Endothelial cell of umbilical vein (primary cell): ENCODE measurements at places on chromosomes 3 and 15. TPM values are rescaled to one million over a fixed set of nuclear protein-coding genes. Genes with fewer than 3 reads are reported as not detected.

Gene ROPN1
- polyA plus RNA-seq = not detected in 2 replicates

Gene CYP8B1
- not detected in 2 replicates for polyA plus RNA-seq

DNA sequence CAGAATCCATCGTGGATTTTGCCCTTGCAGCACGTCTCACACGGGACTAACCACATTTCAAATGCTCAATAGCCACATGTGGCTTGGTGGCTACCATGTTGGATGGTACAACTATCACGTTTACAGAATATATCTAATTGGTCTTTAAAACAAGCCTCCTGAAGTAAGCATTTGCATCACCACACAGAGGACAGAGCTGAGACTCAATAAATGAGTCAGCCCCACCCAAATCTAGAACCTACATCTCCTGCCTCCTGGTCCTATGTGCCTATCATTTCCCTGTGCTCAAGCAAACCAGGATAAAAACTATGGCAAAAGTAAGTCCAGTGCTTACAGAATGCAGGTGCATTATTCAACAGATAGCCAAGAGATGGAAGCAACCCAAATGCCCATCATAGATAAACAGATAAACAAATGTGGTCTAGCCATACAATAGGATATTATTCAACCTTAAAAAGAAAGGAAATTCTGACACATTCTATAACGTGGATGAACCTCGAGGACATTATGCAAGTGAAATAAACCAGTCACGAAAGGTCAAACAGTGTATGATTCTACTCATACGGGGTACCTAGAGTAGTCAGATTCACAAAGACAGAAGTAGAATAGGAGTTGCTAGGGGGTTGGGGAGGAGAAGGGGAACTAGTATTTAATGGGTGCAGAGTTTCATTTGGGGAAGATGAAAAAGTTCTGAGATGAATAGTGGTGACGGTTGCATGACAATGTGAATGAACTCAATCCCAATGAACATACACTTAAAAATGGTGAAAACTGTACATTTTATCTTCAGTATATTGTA lies 43.9 kb downstream of the SRGAP3 start:
- no peak for DNase-seq

DNA sequence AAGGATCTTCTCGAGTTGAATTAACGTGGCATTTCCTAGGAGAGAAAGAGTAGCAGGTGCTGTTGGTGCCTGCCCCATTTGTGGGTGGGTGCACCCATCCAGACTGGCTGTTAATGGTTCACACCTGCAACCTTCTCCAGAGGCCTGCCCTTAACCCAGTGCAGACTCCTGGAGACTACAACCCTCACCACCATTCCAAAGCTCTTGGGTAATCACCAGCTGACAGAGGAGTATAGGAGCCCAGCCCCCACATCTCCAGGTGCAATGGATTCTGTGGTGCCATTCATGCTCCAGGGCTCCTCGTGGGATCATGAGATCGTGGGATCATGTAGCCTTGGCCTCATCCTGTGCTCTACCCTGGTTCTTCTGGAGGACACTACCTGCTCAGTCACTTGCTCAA lies 60.2 kb downstream of the SEMA5B start:
- no peak for DNase-seq

- DNase-seq = peak; percentile 32
Measured at GRCh38 chr15:25501828-25502446, 63.1 kb upstream of the UBE3A start.

- DNase-seq = no peak
Measured at GRCh38 chr15:72749700-72750099, 33.9 kb downstream of the ADPGK start.
